Dermis microvascular lymphatic vessel endothelial cell (primary cell): ENCODE measurements at places on chromosomes 5 and 9.

DNA sequence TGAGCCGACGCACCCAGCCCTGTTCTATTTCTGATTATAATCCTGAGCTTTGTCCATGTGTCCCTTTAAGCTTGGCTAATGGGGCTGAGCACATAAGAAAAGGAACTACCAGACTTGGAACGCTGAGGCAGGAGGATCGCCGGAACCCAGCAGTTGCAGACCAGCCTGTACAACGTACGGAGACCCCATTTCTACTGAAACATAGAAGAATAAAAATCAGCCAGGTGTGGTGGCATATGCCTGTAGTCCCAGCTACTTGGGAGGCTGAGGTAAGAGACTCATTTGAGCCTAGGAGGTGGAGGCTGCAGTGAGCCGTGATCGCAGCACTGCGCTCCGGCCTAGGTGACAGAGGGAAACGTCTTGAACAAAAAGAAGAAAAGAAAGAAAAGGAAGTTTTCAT lies 22.3 kb downstream of the TRIM7 start:
- DNase-seq = no peak

DNA sequence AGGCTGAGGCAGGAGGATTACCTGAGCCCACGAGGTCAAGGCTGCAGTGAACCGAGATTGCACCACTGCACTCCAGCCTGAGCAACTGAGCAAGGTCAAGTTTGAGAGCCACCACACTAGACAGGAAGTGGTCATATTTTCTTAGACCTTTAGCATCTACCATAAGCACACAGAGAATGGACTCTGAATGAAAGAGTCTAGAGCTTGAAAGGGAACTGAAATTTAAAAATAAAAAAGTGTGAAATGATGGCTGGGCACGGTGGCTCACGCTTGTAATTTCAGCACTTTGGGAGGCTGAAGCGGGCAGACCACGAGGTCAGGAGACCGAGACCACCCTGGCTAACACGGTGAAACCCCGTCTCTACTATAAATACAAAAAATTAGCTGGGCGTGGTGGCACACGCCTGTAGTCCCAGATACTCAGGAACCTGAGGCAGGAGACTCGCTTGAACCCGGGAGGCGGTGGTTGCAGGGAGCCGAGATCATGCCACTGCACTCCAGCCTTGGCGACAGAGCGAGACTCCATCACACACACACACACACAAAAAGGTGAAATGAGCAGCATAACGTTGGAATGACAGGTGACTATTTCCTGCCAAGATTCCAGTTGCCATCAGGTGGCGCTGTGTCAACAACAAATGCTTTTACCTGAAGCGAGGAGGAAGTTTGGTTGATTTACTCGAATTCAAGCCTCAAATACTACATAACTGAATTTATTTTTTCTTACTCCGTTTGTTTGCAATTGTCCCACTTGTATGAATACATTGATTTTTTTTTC lies 21.3 kb upstream of the AK3 start:
- DNase-seq = peak; percentile 72

GRCh38 chr9:99822806-99823591 lies 1.3 kb downstream of the NR4A3 start:
- DNase-seq = no peak

DNA sequence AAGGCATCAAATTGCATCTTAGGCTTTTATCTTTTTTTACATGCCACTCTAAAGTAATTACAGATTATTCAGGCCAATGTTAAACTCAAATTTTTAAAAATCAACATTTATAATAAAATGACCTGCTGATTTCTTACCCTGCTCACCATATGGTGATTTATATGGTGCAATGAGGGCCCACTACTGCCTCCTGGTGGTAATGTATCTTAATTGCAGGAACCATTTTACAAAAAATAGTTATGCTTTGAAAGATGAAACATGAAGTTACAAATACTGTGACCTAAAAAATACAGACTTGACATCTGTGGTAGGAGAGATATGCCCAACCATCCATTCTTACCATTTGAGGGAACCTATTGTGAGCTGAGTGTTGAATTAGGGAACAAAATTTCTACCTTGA lies 292.6 kb upstream of the TAS2R1 start:
- no peak for DNase-seq

GRCh38 chr9:85182383-85182782 lies 512.9 kb downstream of the NTRK2 start:
- DNase-seq = no peak

DNA sequence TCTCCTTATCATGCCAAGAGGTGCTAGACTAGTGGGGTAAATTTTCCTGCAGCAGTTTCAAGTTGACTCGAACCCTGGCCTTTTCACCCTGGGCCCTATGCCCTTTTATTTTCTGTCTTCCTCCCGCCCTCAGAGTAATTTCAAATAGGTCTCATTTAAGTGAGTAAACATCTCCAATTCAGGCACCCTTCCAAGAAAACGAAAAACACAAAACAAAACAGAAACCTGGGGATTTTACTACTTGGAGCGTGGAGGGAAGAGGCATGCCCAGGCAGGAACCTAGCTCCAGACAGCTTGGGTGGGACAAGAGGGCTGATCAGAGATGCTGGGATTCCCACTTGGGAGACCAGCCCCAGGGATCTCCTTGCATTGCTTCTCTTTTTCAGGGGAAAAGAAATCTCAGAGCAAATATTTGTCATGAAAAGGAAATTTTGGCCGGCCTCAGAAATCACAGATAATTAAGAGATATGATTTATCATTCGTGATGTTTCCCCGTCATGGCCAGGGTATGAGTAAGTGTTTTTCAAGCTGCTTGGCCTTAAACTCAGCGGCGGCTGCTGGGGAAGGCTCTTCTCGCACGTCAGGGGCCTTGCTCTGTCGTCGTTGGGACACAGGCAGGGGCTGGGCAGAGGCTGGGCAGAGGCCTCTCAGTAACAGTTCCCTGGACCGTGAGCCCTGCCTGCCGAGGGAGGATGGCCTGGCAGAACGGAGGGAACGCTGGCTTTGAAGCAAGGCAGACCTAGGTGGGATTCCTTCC lies 248.6 kb upstream of the KLF4 start:
- peak; percentile 39 for DNase-seq

- no peak for DNase-seq
These were observed 16.2 kb downstream of the GDF9 start for GRCh38 chr5:132850066-132850465.

DNA sequence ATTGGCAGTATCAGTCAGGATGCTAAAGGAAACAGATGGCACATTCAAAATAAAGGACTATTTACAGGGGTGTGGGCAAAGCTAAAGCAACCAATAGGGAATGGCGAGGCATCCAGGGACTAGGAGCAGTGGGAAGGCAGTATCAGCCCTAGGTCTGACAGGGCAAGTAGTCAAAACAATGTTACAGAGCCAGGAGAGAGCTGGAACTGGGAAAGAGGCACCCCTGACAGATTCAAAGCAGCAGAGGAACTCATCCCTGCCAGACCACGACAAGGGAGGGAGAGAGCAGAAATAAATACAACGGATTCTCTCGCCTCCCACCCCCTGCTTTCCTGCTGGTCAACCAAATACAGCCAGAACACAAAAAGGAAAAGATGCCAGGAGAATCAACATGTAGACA lies 371.5 kb downstream of the NR2F1-AS1 start:
- peak; percentile 48 for DNase-seq

DNA sequence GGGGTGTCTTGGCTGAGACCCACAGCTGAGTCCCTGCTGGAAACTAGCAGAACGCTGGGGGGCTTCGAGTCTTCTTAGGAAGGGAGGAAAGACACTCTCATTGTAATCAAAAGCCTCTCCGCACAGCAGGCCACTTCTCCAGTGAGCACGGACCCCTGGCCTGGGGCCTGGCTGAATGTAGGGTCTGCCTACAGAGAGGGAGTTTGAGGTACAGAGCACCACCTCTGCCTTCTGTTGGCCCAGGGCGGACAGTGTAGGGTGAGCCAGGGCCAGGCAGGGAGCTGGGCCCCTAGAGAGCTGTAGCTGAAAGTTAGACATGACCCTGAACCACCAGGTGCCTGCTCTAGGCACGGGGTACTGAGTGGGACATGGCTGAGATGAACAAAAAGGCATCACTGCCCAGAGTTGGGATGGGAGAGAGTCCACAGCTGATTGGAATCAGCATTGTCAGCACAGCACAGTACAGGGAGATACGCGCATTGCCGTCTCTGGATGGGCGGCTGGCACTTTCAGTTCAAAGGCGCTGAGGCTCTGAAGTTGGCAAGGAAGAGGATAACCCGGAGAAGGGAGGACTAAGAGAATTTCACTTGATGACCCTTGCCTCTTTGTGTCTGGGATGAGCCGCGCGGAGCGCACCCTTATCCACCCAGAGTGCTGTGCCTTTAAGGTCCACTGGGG lies 363 bp upstream of the SLC25A48 start:
- no peak for DNase-seq

DNA sequence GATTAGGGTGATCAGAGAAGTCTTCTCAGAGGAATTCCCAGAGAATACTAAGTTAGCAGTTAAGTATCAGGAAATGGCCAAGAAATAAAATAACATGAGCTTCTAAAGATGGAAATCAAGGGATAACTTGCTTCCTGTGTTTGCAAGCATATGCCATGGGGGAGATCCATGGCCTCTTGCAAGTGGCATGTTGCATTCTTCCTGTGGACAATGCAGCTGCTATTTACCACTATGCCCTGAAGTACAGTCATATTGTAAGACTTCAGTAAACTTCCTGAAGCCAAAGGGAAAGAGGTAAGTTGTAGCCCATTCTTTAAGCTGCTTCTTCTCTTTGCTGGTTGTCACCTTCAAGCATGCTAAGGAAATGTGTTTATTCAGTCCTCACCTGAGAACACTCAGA lies 154.7 kb upstream of the RUSC2 start:
- no peak for DNase-seq

DNA sequence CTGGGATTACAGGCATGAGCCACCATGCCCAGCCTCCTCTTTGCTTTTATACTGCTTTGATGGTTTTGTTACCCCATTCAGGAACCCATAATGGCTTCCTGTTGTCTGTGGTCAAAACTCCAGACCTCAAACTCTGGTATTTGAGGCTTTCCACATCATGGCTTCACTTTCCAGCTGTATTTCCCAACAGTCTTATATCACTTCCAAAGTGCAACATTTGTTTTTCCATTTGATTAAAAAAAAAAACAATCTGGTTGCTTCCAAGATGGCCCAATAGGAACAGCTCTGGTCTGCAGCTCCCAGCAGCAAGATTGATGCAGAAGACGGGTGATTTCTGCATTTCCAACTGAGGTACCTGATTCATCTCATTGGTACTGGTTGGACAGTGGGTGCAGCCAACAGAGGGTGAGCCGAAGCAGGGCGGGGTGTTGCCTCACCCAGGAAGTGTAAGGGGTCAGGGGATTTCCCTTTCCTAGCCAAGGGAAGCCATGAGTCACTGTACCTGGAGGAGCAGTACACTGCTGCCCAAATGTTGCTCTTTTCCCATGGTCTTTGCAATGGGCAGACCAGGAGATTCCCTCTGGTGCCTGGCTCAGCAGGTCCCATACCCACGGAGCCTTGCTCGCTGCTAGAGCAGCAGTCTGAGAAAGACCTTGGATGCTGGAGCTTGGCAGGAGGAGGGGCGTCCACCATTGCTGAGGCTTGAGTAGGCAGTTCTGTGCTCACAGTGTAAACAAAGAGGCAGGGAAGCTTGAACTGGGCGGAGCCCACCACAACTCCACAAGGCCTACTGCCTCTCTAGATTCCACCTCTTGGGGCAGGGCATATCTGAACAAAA lies 458.4 kb downstream of the KDM4C start:
- DNase-seq = no peak

DNA sequence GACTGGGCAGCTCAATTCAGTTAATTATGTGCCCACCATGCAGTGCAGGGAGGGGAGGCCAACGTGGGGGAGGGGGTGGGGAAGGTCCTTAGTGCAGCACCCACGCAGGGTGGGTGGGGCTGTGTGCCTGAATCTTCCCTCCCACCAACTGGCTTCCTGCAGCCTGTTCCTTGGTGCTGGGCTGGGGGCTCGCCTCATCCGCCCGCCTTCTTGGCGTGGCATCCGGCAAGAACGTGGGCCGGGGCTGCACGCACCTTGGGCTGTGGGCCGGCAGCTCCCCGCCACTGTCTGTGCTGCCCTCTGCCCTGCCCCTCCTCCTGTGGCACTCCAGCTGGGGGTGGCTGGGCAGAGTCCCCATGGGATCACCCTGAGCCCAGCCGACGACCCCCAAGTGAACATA lies 19.6 kb upstream of the RALGDS start:
- no peak for DNase-seq

DNA sequence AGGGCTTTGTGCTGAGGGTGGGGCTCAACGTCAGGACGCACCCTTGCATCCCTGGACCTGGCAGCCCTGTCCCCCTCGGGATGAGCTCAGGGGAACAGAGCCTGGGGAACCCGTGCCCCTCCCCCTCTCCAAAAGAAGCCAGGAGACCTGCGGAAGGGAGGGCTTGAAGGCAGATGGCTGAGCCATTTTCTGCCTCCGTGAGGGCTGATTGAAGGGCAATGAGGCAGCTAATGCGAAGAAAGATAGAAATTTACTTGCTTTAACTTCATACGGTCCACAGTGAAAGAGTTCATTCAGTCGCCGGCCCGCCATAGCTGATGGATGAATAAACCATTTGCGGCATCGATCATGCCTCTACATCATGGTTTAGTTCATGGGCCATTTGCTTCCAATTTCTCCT lies 28.8 kb downstream of the ASS1 start:
- no peak for DNase-seq

DNA sequence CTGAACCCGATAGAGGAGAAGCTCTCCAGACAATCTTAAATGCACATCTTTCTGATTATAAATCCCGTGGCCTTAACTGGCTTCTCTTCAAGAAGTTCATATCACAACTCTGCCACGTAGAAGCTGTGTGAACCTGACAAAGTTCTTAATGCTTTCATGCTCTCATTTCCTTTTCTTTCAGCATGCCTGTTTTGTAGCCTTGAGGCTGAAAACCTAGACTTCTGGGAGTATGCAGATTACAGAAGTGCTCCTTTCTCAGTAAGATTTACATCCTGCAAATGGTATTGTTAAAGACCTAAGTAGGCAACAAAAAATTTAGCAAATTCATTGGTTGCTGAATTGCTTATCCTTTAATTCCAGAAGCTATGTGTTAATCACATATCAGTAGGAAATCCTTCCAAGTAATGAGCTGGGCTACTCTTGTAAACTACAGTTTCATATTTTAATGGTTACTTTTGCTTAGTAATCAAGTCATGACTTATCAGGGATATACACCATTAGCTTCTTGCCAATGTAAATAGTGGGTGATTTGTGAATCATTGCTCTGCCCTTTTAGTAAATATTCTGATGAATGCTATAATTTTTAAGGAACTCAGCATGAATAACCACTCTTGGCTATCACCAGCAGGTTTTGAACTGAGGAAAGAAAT lies 334.7 kb downstream of the FBXL7 start:
- no peak for DNase-seq

DNA sequence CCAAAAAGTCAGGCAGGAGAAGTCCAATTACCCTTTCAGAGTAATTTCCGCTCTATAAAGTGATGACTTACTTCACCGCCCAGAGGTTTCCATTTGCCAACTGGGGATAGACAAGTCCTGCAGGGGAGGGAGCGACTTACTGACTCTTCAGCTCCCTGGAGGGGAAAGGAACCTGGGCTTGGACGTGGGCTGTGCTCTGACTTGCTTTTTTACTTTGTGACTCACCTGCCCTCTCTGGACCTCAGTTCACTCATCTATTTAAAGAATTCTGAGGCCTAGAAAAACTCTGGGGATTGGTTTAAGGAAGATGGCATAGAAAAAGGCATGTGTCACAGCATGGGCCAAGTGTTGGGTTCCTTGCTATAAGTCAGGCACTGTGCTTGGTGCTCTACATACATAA lies 180.4 kb upstream of the TRIM32 start:
- no peak for DNase-seq
